Foreskin keratinocyte (primary cell): ENCODE measurements at places on chromosomes 3 and 15. TPM values are rescaled to one million over a fixed set of nuclear protein-coding genes. Genes with fewer than 3 reads are reported as not detected.
A peak's percentile ranks its signal among the peaks of the same experiment; 100 is the strongest.

The DLL4 gene
- not detected in 2 replicates for total RNA-seq

The MRAS gene
- total RNA-seq: 2.9 and 6.3 TPM in 2 replicates

The HIGD2B gene
- 0.07 TPM in 1 of 2 replicates, not detected in the other for total RNA-seq

The DUOX1 gene
- total RNA-seq: 16.3 and 17.8 TPM in 2 replicates

The PAQR9 gene
- total RNA-seq: not detected in 2 replicates

The TIGIT gene
- not detected in 2 replicates for total RNA-seq

- DNase-seq: no peak
Observed at GRCh38 chr3:179026636-179027035, 45.0 kb downstream of the ZMAT3 start.

GRCh38 chr3:116037954-116038911 is 407.1 kb downstream of the LSAMP start:
- no peak for DNase-seq

- DNase-seq: no peak
Observed at GRCh38 chr3:159857840-159858239, 130.8 kb upstream of the IL12A start.

DNA sequence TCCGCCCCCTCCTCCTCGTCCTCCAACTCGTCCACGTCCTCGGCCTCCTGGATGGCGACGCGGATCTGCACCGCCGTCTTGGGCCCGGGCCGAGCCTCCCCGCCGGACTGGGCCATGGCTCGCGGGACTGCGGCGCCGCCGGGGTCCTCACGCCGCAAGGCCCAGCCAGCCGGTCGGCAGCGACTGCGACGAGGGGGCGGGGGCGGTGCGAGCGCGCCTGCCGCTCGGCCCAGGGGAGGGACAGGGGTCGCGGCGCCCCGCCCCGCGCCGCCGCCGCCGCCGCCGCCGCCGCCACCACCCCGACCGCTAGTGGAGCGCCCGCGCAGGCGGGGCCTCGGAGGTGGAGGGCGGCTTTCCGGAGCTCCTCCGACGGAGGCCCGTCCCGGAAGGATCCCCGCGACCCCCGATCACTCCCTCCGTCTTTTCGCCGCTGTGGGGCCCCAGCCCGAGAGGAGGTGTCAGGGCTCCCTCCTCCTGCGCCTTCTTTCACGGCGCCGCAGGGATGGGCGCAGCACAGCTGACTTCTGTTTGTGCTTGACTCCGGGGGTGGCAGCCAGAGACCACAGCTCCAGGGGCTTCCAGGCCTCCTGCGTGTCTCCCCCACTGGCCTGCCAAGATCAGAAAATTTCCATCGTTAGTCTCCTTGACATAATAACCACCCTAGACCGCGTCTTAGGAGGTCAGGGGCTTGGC is at the start of gene LARP6:
Gene LARP6, minus strand, starts transcription at position 185 of the 693 bp plus-strand sequence. Its CDS starts 69 bp downstream, at position 116.
- DNase-seq: no peak

DNA sequence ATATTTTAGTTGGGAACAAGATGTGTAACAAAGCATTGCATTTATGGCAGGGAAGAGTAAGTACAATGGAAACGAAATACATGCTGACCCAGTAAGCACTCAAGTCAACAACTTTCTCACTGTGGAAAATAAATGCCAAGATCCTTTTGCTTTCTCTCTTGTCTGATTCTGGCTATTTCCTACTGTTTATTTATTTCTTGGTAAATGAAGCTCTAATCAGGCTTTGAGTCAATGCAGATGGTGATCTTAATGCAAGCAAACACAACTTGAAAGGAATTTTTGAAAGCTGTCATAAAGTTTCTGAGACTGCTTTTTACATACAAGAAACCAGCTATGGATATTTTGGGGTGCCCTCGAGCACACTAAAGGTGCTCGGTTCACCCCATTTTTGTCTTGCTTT is 624.8 kb downstream of the MAGI1 start:
- DNase-seq: no peak

- no peak for DNase-seq
Observed at GRCh38 chr15:97401970-97402369, 558.5 kb upstream of the ARRDC4 start.

DNA sequence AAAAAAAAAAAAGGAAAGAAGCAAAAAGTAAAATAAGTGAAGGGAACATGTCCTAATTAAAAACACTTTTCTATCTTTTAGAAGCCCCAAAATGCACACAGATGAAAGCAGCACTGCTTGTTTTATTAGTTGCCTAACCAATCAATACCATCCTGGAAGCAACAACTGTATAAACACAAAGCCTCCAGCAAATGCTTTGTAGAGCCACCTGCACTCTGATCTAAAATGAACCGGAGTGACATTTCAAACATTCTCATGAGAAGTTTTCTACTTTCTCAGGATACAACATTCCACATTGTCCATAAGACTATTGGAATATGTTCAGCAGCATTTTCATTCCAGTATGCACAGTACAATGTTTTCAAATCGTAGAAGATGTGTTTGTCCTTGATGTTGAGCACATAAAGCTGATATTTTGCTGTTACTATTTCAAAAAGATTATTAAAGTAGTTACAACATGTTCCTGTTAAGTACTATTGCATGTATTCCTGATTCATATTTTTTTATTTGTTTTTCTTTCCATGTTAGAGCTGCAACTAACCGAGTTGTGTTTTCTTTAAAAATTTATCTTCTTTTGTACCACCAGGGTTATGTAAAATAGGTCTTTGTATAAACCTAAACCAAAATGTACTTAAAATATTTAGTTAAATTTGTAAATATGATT is 50.3 kb upstream of the PLSCR5 start:
- DNase-seq: no peak

DNA sequence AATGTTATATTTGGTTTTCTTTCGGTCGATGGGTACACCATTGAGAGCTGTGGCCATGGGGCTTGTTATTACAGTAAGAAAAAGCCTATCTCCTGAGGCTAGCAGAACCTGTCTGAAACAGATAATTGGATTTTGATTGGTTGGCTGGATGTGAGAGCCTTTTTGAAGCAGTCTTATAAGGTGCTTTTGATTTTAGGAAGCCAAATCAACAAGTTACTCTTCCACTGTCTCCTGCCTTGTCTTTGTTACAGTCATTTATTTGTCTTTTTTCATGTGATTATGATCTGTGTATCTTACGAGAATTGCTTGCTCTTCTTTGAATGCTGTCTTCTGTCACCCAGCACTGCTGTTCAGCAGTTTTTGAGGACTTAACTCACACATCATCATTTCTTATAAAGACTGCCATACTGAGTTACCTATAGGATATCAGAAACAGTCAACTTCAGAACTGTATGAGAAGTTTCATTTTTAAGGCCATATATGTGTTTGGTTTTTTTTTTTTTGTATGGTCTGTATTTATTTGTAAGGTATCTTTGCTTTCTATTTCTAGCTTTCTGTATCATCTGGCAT is 51.1 kb downstream of the MEF2A start:
- DNase-seq: no peak

DNA sequence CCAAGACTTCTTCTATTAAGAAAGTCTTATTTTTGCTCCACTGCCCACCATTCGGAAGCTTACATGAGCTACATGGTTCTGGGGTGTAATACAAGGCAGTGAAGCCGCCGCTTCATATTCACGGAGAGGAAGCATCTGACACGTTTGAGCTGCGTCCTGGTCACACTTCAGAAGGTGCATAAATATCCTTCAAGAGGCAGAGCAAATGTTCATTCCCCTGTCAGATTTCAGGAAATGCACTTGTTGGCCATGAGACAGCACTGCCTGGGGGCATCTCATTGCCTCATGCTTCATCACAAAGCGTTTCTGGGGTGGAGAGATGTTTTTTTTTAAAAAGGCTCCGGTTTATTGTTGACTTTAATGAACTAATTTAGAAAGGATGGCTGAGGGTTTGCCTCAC is 119.9 kb downstream of the CADPS start:
- DNase-seq: peak; percentile 51

DNA sequence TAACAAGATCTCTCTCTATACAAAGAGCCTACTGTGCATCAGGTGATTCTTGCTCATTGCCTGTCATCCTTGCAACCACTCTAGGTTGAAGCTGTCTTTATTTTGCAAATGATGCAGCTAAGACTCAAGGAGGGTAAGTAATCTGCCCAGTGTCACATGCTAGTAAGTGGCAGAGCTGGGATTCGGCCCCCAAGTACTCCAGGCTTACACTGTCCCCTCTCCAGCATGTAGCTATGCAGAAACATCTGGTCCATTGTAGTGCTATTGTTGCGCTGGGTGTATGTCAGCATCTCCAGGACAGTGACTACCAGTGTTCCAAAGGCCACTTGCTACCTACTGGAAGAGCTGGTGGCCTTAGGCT is 248.9 kb downstream of the SLCO3A1 start:
- DNase-seq: no peak

DNA sequence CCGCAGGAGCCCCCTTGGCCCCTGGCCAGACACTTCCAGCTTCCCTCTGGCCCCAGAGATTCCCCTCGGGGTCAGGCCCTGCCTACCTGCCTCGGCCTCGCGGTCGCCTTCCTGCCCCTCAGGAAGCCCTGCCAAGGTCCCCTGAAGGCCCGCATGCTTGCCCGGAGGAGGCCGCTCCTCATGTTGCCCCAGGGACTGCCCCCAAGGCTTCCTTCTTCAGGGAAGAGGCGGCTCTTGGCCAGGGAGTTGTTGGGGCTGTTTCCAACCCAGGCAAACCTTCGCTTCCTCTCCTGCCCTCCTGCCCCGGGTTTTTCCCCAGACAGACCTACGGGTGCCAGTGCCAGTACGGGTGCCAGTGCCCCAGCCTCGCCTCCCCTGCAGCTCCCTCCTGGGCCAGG is 13.5 kb upstream of the MUC4 start:
- no peak for DNase-seq
